ENCODE measurements at places on chromosomes 4 and X.

- DNase-seq, result no peak
Observed at GRCh38 chrX:131938749-131939148, 84.4 kb upstream of the STK26 start.

DNA sequence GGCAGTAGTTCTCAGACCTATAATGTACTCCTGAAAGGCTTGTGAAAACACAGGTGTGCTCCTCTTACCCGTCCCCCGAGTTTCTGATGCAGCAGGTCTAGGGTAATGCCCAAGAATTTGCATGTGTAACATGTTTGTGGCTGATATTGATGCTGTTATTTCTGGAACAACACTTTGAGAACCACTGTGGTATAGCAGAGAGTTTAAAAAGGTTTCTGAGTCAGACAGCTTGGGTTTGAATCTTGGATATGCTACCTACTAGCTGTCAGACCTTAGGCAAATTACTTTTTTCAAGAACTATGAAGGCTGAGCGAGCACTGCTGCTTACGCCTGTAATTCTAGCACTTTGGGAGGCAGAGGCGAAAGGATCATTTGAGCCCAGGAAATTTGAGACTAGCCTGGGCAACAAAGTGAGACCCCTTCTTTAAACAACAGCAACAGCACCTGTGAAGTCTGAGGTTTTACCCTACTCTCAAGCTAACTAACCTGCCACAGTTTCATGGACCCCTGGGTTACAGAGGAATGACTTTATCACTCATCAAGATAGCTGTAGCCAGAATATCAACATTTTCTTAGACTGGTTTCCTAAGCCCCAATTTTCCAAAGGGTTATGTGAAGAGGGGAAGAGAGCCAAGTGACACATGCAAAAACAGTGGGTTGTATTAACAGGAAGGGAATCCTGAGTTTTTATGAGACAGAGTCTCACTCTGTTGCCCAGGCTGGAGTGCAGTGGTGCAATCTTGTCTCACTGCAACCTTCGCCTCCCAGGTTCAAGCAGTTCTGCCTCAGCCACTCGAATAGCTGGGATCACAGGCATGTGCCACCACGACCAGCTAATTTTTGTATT, 5.1 kb downstream of the AFF1 start:
- DNase-seq, result no peak

GRCh38 chr4:5212255-5213013, 161.2 kb downstream of the STK32B start:
- no peak for DNase-seq

DNA sequence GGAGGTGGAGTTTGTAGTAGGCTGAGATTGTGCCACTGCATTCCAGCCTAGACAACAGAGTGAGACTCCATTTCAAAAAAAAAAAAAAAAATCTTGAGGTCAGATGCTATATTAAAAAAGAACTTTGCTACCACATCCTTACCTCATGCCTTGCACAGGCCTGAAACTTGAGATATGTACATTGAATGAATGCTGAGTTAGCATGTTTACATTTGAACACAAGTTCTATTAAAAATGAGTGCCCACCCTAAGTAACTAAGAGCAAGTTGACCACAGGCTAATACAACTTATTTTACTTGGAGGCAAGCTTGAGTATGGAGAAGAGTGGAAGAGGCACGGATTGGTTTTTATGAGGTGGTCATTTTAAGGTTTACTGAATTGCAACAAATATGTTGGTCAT, 276.6 kb upstream of the GATB start:
- DNase-seq, result no peak

DNA sequence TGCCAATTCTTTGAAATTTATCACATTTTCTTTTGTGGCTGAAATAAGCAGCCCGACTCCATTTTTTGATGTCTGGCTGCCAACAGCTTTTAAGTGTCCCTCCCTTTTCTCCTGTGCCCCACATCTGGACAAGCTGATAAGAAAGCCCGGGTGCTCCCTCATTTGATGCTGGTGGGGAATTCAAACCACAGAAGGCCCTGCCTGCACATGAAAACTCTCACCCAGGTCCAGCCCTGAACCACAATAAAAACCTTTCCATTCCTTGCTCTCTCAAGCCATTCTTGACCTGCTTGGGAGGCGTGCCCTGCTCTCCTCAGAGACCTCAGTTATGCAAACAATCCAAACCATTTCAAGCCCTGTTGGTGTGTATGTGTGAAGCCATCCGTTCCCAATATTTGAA, 93.9 kb downstream of the FAM53A start:
- DNase-seq, result no peak

DNA sequence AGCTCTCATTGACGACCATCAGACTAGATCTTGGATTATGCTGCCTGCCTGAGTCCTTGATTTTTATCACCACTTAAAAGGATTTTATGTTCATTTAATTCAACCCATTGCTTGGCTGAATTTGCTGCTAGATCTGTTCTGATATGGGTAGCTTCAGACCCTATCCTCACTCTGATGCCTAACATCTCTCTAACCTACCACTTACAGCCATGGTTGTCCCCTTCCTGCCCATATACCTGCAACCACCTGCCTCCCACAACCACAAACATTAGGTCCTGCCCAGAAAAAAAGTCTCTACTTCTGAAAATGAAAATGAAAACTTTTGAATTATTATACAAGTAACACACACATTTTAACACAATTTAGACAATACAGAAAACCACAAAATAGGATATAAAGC, 310.8 kb downstream of the HNRNPD start:
- no peak for DNase-seq

DNA sequence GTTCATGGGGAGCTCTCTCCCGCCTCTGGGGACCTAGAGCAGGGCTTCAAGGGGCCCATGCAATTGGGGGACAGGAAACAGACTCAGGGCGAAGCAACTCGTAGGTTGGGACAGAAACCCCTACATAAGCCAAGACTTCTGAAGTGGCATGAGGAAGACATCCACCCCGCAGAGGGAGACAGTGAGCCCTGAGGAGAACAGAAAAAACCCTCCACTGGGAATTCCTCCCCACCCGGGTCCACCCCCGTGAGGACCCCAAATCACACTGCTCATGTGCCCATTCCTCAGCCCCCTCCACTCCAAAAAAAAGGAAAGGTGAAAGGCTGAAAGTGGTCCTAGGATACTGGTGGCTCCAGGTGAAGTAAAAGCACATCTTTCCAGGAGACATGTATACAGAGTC, 74.0 kb downstream of the CPZ start:
- DNase-seq, result no peak

DNA sequence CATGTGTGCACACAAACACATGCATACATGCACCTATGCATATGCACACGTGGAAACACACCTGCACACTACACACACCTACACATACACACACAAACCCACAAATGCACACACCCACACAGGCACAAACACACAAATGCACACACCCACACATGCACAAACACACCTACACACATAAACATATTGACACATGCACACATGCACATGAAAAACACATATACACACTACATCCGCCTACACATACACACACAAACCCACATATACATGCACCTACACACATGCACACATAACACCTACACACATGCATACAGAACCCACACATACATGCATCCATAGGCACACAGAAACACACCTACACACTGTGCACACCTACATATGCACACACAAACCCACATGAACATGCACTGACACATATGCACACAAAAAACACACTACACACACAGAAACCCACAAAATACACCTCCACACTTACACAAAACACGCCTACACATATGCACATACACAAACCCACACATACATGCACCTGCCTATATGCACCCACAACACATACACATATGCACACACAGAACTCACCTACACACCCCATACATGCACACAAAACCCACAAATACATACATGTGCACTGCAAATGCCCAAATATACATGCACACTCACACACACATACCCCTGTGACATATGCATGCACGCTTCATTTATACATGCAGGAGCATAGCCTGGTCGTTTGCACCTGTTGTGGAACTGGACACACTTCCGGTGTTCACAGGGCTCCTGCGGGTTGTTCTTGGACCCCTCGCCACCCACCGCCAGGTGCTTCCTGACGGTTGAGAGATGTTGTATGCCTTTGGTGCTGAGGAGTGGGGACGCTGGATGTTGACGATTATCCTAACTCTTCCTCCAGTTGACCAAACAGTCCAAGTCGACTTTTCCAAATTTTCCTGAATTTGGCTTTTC, 22.1 kb downstream of the CD99 start:
- DNase-seq, result no peak

GRCh38 chrX:40140706-40141499, 43.1 kb upstream of the BCOR start:
- DNase-seq, result no peak

- no peak for DNase-seq
Observed at GRCh38 chr4:78862314-78862737, 76.9 kb downstream of the PAQR3 start.

- no peak for DNase-seq
Observed at GRCh38 chr4:16579866-16580265, 318.6 kb downstream of the LDB2 start.

DNA sequence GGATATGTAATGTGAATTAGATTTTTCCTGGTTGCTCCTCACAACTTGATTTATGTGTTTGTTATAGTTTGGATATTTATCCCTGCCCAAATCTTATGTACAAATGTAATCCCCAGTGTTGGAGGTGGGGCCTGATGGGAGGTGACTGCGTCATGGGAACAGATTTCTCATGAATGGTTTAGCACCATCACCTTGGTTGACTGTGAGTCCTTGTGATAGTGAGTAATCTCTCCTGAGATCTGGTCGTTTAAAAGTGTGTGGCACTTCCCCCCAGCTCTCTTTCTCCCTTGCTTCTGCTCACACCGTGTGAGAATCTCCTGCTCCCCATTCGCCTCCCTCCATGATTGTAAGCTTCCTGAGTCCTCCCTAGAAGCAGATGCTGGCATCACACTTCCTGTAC, 2.2 kb downstream of the MID2 start:
- DNase-seq, result no peak
